Right lung (tissue), 10 donors: ENCODE measurements at places on chromosomes 16 and 17.

GRCh38 chr17:44768505-44769142 lies 9.8 kb downstream of the ADAM11 start:
- DNase-seq: no peak

GRCh38 chr17:64413513-64413912 lies 22.9 kb upstream of the PECAM1 start:
- no peak for DNase-seq

- DNase-seq: no peak
Observed at GRCh38 chr16:86431540-86431939, 78.8 kb upstream of the FOXF1 start.

- no peak for DNase-seq
Observed at GRCh38 chr16:15783985-15784384, 72.8 kb downstream of the MYH11 start.

- DNase-seq: peak; percentile 53
Observed at GRCh38 chr16:15704545-15704987, 54.5 kb downstream of the NDE1 start.

DNA sequence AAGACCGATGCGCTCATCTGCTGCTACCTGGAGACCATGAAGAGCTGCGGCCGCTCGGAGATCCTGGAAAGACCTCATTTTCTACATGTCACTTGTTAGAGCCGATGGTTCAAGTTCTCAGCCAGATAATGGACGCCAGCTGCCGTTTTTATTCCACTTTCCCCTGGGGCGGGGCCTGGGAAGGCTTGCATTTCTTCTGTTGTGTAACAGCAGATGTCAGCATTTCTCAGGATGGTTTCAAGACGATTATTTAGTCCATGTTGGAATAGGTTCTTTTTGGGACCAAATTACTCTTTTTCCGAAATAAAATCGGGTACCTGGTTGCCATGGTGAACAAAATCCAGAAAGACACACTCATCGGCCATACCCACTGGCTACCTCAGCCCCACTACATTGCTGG lies 1418.3 kb downstream of the CDH11 start:
- DNase-seq: no peak

DNA sequence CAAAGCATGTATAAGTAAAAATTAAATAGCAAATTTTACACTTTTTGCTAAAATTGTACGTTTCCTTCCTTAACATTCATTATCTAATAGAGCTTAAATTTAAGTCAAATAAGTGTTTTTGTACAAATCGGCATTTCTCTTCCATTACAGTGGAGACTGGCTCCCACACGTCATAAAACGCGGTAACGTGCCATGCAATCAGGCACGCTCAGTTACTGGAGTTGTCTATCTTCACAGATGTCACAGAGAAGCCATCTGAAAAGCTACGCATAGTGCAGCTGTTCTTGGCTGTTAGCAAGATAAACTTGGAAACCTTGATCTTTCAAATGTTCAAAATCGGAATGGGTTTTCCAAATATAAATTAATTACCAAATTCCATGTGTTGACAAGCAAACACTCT lies 165.3 kb downstream of the STX8 start:
- DNase-seq: no peak

DNA sequence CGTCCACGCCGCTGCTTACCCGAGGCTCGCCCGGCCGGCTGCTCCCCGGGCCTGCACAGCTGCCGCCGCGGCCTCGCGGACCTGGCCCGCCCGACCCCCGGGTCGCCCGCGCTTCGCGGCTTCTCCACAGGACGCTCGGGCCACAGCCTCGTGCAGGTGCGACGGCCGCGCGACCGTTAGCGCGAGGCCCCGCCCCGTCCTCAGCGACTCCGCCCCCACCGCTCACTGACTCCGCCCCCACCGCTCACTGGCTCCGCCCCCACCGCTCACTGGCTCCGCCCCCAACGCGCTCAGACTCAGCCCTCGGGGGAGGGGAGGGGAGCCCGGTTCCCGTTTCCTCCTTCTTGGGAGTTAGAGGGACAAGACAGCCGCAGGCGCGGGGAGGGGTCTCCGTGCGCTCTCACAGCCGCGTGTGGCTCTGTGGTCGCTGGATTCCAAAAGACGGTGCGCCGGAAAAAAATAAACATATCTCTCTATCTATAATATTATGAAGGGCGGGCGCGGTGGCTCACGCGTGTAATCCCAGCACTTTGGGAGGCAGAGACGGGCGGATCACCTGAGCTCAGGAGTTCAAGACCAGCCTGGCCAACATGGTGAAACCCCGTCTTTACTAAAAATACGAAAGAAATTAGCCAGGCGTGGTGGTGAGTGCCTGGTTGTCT lies at the start of gene MEIOB:
Gene MEIOB, minus strand, starts transcription at position 191 of the 662 bp plus-strand sequence. CDS start 3,989 bp downstream, outside the sequence.
- DNase-seq: no peak

DNA sequence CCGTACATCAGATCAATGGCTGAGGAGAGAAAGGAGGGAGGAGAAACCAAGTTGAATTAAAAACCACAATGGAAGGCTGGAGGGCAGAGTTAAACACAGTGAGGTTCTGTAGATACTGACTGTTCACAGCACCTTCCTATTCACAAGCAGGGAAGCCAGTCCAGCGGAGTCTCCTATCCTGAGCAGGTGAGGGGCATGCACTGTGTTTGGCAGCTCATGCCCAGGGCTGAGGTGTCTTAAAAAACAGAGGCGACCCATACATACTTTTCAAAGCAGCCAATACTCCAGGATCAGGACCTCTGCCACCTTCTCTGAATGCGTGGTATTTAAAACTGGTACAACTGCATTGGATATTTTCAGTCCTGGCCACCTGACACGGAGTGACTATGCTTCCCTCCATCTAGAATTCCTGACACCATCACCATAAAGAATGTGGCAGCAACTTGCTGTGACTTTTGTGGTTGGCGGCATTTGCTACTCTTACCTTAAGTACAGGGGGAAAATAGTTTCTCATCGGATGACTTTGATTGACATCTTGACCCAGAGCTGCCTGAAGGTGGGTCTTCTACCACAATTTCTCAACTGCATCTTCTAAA lies 21.5 kb downstream of the USP22 start:
- DNase-seq: no peak

- DNase-seq: no peak
Observed at GRCh38 chr16:73396556-73396955, 348.6 kb upstream of the ZFHX3 start.

DNA sequence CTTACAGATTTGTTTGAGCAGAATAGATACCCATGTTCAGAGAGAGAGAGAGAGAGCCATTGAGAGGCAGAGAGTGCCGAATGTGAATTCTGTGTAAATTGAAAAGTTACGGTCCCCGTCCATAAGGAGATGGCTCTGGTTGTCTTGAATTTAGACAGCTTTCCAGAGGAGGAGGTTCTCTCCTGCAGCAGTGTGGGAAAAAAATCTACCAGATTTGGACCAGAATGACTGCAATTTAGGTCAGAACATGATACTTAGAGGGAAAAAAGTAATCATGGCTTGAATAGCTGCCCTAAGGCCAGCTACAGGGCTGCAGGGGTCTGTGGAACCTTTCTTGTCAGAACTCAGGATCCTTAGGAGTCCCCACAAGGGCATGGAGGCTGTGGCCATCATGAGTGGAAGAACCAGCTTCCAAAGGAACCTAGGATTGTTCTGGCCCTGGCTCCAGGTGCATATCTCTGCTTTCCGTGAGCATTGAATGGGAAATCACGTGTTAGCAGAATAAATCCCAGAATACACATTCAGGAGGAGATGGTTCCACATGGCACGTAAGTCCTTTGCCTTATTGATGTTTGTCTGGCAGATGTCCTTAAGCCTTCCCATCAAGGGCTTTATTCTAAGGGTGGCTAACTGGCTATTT lies 13.0 kb downstream of the PITPNC1 start:
- no peak for DNase-seq

DNA sequence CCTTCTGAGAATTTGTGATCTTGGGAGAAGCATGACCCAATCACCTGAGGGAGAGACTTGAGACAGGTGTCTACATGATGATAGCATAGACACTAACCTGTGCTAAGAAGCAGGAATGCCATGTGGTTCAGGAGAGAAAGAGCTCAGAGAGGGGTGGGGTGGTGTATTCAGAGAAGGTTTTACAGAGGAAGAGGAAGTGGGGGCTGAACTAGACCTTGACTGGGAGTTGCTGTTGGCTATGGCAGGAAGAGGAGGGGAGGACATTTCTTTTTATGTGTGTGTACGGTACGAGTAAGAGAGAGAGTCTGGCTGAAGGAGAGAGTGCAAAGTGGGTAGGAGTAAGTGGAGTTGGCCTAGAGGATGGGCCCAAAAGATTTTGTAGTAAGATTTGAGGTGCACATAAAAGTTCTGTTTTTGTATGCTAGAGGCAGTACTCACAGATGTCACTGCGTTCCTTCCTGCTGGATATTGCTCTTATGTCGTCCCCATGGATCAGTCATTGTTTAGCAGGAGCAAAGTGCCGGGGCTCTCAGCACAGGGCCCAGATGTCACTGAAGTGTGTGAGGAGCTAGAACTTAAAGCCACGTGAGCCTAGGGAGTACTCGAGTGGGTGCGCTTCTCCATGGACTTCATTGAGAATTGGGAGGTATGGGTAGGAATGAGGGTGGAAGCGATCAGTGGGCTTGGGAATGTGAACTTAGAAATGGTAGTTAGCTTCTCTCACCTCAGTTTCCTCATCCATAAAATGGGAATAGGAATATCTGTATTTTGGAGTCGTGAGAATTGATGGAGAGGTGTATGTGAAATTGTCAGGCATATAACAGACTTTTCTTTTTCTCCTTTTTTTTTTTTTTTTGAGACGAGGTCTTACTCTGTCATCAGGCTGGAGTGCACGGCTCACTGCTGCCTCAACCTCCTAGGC lies 22.1 kb downstream of the SLC7A6 start:
- no peak for DNase-seq

GRCh38 chr16:7921345-7921744 lies 588.7 kb downstream of the RBFOX1 start:
- DNase-seq: no peak

- no peak for DNase-seq
Observed at GRCh38 chr16:83350481-83350880, 457.3 kb upstream of the HSBP1 start.

GRCh38 chr17:15452746-15453145 lies 14.7 kb downstream of the CDRT4 start:
- DNase-seq: no peak

GRCh38 chr17:82242977-82243647 lies 14.3 kb downstream of the SLC16A3 start:
- peak; percentile 84 for DNase-seq

GRCh38 chr17:14582996-14583395 lies 282.1 kb downstream of the HS3ST3B1 start:
- no peak for DNase-seq

GRCh38 chr17:59010026-59010425 lies 96.7 kb downstream of the TRIM37 start:
- DNase-seq: no peak

DNA sequence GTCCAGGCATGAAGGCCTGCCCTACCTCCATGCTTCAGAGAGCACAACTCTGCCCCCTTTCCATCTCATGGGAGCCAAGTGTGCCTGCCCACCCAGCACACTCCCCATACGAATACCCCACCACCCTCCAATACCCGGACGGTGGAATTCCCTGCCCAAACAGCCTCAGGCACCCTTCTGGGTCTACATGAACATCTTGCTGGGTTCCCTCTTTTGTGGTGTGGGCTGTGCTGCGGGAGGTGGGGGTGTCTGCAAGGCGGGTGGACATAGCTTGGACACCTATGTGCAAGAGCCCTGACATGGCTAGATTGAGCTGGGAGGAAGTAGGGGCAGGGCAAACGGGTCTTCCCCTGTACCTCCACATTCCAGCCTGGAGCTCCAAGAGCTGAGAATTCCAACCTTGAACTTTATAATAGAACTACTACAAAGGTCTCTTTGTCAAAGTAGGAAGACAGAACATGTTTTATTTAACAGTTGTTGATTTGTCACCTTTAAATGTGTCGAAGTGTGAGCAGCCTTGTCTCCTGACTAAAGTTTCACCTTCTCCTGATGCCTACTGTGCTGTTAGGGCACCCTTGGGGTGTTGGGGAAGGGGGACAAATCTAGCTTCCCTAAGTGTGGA lies 9.1 kb downstream of the SLC6A2 start:
- DNase-seq: no peak

- peak; percentile 27 for DNase-seq
Observed at GRCh38 chr16:23182679-23183542, at the start of gene SCNN1G. Gene SCNN1G, plus strand, starts transcription at chr16:23182745. Its CDS starts 3,527 bp downstream, at chr16:23186272.

- peak; percentile 12 for DNase-seq
Observed at GRCh38 chr16:24525970-24526559, 13.3 kb upstream of the RBBP6 start.

GRCh38 chr17:64004903-64005733 lies 7.0 kb downstream of the PRR29 start:
- DNase-seq: no peak

- peak; percentile 31 for DNase-seq
Observed at GRCh38 chr16:28164140-28164539, 47.6 kb downstream of the XPO6 start.

DNA sequence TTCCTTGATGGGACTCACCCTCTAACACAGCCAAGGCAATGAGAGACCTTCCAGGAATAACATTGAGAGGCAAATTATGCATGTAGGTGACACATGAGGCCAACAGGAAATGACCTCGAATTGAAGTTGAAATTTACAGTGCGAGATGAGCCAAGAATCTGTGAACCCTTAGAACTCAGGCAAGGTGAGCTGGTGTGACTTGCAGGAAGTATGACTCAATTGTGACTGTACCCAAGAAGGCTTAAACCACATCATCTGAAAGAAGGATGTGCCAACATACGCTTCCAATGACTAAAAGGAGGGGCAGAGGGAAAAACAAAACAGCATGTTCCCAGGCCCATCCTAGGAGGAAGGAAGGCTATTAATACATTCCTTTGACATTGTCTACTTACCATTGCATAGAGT lies 44.8 kb downstream of the PITPNC1 start:
- DNase-seq: no peak

DNA sequence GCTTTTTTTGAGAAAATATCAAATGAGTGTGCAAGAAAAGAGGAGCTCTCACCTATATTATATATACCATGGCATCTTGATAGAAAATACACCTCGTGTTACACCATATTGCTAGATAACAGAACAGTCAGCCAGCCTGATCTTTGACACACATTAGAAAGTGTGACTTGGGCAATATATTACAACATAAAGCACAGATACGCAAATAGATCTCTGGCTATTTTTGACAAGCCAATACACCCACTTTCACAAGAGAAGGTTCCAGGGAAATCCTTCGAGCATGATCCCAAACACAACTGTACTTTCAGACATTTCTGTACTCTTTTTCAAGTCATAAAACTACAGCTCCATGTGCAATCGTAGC lies 9.4 kb downstream of the GGA2 start:
- no peak for DNase-seq

- no peak for DNase-seq
Observed at GRCh38 chr17:66277191-66277590, 25.2 kb upstream of the PRKCA start.

DNA sequence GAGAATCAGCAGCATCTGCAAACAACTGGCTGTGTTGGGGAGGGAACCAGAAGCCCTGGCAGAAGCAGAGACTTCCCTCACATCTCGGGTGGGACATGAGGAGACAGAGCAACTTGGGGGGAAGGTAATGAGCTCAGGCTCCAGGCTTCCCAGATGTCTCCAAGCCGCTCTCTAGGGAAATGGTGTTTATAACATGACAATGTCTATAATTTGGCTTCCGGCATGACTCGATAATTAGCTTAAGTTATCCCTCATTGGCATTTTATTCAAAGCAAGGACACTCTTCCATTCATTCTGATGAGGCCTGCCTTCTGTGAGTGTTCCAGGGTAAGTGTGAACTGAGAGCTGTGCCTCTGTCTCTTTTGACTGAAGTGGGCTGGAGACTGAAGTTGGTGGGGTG lies 14.7 kb upstream of the MLLT6 start:
- DNase-seq: no peak

- DNase-seq: no peak
Observed at GRCh38 chr17:40563220-40564052, 1.8 kb downstream of the CCR7 start.
